Renal cortex interstitium (tissue), 15 donors: ENCODE measurements at places on chromosomes 1 and 21.

DNA sequence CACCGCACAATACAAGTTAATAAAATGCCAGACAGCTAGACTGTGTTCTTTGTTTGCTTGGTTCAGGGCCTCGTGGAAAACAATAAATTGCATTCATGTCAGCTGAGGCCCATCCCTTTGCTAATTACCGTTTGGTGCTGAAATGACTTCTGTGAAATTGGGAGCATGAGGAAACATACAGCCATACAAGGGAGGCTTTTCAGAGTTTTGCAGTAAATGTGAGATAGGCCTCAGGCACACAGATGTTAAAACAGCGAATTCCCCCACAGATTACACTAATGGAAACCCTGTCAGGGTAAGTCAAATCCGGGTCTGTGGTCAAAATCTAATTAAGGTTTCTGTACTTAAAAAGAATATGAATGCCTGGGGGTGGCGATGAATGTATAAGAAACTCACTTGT is 173.5 kb upstream of the LMO4 start:
- DNase-seq: no peak

GRCh38 chr1:49136738-49137251 is 360.1 kb upstream of the BEND5 start:
- no peak for DNase-seq

DNA sequence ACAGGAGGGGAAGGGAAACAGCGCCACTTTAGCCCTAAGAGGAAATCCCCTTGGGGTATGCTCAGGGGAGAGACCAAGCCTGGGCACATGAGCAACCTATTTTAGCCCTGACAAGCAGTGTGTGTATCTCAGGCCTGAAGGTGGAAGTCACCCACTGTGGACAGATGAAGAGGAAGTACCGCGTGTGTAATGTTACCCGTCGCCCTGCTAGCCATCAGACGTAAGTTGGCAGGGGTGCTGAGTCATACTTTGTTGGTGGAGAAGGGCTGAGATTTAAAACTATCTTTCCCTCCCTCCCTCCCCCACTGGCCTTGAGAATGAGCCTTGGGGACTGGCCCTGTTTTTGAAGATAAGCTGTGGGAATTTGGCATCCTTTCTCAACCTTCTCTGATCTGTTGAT is 11.2 kb downstream of the AGO1 start:
- DNase-seq: no peak

DNA sequence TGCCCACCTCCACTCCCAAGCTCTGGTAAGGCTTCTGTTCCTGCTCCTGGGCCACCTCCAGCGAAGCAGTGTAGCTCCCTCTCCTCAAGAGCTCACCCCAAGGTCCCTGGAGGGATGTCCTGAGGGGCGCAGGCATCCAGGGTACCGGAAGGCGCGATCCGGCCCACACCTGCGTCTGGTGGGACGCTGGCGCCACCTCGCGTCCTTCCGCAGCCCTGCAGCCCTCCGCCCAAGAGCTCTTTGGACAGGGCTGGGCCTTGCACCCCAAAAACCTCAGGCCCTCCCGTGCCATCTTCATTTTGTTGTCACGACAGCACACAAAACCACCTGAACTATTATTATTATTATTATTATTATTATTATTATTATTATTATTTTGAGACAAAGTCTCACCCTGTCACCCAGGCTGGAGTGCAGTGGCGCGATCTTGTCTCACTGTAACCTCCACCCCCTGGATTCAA is 49.2 kb upstream of the PAX7 start:
- DNase-seq: no peak

- no peak for DNase-seq
Observed at GRCh38 chr1:154454386-154455120, 47.5 kb upstream of the TDRD10 start.

DNA sequence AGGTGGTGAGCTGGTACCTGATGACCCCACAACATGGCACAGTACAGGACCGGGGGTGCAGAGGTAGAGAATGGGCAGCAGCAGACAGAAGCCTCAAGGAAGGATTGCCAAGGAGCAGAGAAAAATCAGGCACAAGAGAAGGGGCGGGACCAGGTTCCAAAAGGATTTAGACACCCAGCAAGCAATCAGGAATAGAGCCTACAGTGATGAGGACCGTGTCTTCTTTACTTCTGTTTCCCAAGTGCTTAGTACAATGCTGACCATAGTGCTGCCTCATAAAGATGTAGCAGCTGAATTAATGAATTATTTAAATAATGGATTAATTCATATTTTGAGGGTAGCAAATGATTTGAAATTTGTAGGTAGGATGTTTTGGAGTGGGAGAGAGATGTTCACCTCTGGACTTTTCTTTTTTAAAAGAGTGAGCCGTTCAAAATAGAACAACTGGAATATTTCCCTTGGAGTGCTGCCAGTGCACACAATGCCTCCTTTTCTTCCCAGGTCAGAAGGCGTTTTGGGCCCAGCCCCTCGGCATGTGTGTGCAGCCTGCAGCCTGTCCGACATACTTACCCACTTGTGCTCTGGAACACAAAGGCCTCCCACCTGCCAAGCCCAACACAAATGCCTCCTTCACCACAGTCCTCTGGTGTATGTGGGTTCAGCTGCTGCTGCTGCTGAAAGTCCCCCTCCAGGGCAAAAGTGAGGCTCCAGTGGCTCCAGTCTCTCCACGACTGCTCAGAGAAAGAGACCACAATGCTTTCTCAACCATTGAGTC is 19.6 kb downstream of the KANK4 start:
- no peak for DNase-seq

GRCh38 chr21:31788581-31788980 is 56.7 kb upstream of the SCAF4 start:
- no peak for DNase-seq

DNA sequence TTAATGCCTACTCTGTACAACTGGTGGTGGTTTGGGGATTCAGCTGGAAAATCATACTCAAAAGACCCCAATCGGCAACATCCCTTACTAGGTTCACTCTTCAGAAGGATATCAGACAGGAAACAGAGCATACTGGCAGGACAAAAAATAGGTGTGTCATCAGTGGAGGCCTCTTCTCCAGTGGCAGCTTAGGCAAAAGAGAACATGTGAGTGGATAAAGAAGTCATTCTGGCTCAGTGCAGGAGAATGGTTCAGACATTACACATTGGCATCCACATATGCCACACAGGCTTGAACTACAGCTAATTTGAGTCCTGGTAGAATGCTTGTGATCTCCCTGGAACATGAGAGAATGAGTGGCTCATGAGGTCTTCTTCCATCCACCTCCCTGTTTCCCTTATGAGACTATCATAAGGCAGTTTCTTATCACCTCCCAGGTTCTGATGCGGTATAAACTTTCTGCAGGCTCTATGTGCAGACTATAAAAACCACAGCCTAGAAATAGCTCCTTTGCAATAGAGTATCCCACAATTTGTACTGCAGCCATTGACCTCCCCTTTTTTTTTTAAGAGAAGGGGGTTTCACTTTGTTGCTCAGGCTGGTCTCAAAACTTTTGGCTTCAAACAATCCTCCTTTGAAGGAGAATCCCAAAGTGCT is 24.7 kb downstream of the VAMP4 start:
- DNase-seq: no peak

- DNase-seq: no peak
Observed at GRCh38 chr1:152047413-152047729, 10.6 kb upstream of the S100A11 start.

DNA sequence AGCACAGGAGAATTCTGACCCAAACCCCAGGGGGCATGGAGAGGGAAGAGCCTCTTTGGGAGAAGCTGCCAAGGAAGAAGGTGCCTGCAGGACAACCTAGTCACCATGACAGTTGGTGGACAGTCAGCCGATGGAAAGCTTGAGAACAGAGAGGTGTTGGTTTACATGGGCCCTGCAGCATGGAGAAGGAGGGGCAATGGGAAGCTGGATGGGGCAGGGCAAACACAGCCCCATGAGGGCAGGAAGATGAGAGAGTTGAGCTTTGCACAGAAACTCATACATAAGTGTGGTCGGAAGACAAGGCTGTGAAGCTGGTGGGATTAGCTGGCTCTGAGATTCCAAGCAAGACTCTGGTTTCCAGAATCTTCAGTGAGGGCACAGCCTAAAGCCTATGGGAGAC is 6.6 kb upstream of the SLC5A9 start:
- no peak for DNase-seq

DNA sequence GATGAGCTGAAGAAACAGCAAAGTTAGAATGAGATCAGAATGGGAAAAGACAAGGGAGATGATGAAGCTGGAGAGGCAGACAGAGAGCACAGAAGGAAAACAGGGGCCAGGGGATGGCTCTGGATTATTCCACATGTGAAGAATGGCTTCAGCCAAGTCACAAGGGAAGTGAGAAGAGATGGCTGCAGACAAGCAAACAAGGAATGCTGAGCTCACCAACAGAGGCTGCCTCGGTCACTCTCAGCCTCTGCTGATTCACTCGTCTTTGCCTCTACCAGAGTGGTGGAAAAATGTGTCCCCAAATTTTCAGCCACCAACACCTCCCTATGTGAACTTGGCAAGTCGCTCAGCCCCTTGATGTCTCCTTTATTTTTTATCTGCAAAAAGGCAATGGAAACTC is 46.7 kb downstream of the TRABD2B start:
- DNase-seq: no peak

DNA sequence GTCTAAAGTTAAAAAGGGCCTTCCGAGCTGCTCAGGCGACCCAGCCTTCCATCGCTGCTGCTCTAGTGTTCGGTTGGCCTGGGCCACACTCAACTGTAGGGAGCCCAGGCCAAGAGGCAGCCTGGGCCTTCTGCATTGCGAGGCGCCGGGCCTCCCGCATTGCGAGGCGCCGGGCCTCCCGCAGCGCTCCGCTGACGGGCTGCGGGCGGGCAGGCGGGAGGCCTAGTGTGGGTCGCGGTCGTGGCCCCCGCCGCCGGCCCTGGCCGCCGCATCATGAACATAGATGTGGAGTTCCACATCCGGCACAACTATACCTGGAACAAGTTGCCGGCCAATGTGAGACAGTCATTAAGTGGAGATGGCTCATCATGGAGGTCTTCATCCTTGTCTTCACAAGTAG is 48.3 kb downstream of the PPIAL4G start:
- DNase-seq: no peak

GRCh38 chr1:171909711-171910110 is 68.4 kb downstream of the DNM3 start:
- DNase-seq: no peak

GRCh38 chr1:56225964-56226815 is 353.2 kb downstream of the PLPP3 start:
- DNase-seq: no peak

- no peak for DNase-seq
Observed at GRCh38 chr1:19340387-19340937, 28.3 kb downstream of the SLC66A1 start.

DNA sequence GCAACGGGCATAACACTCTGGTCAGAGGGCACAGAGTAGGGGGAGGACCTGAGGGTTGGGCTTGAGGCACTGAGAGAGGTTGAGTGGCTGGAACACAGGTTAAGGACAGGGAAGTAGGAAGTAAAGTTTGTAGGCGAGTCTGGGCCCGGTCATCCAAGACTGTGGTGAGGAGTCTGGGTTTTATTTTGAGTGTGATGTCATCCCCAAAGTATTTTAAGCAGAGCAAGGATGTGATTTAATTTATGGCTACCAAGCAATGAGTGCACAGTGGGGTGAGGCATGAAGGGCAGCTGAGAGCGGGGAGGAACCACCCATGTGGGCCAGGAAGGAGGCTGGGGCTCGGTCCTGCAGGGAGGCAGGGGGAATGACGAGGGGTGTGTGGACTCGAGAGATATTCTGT is 11.2 kb upstream of the VWA5B1 start:
- DNase-seq: no peak

DNA sequence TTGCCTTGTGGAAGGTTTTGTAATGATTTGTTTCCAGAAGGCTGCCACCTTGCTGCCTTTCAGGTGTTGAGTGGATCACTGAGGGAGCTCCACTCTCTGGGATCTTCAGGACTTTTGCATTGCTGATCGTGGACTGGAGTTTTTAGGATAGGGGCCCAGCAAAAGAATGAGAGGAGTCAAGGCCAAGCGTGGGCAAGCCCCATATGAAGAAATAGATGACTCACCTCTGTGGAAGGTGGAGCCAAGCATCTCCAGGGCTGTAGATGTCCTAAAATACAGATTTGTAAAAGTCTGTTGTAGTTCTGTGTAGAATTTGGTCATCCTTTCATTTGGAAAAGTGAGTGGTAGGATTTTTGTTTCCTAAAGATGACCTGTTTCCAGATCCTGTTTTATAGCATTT is 67.0 kb downstream of the ST3GAL3 start:
- no peak for DNase-seq

DNA sequence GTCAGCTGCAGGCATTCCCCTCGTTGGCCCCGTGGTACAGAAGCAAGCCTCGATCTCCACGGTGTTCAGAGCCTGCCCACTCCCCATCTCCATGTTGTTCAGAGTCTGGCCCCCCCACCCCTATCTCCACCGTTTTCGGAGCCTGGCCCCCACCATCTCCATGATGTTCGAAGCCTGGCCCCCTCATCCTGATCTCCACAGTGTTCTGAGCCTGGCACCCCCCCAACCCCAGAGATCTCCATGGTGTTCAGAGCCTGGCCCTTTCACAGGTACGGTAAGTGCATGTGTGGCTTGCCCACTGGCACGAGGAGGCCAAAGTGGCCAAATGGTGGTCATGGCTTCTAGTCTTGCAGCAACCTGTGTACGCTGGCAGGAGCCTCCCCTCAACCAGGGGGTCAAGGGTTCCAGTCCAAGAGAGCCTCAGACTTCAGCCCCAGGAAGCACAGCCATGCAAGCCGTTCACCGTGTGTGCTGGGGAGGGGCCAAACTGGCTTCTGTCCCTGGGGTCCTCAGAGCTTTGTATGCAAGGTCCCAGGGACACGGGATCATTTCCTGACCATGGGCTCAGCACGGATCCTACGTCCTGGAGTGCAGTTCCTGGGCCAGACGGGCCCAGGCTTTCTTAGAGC is 13.3 kb upstream of the PCBP3 start:
- DNase-seq: no peak

DNA sequence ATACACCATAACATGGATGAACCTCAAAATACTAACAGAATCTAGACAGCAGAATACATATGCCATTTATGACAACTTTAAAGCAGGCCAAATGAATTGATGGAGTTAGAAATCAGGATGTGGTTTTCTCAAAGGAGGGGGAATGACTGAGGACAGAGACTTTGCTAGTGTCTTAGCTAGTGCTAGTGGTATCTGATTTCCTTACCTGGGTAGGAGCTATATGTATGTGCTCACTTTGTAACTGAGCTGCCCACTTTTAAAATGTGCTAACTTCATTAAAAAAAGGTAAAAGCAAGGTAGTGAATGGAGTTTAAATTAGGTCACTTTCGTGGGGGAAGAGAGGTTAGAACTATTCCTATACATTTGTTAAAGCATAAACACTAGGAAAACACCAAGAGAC is 2.6 kb downstream of the GTF2B start:
- DNase-seq: no peak

GRCh38 chr1:228081144-228081543 is 1.4 kb upstream of the ARF1 start:
- DNase-seq: no peak
